ENCODE measurements at places on chromosomes 11 and 22.
A peak's percentile ranks its signal among the peaks of the same experiment; 100 is the strongest.

- DNase-seq, result no peak
Measured at GRCh38 chr11:123316003-123316402, 114.1 kb upstream of the GRAMD1B start.

DNA sequence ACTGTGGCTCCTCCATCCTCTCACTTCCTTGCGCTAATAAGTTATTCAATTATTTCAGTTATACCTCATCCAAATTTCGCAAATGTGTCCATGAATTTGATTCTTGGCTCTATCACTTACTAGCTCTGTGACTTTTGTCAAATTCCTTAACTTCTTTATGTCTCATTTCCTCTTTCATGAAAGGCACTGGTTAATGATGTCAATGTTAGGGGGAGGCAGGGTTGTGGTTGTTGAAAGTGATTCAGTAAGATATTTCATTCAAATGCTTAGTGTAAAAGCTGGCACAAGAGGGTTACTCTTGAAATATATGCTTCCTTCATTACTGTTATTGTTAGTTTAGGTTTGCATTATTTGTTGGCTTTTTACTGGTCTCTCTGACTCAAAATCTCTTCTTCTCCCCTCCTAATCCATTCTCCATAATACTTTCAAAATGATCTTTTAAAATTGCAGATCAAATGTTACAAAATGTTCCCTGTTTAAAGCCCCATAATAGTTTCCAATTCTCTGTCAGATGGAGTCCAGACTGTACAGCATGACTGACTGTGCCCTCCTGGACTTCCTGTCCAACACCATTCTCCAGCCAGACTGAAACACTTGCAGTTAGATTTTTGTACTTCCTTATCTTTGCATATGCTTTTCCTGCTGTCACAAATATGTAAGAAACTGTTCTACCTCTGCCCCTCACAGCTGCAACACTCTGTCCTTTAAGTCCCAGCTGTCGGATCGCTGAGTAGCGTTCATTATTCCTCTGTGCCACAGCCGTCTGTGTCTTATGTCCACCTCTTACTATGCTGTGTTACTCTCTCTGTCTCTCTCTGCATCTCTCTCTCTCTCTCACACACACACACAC is 510.6 kb upstream of the RAG2 start:
- DNase-seq, result no peak

DNA sequence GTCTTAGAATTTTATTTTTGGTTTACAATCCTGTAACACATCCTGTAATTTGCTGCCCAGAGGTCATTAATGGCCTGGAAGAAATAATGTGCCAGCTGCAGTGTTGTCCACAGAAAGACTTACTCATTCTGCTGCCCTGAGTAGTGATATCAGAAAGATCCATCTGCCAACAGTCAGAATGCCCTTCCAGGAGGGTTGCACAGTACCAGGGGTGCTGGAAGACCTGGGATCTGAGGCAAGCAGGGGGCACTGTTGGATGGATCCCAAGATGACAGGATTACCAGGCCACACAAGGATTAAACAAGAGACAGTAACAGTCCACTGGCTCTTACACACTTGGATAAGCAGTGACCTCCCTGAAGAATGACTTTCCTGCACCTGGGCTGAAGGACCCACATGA is 93.8 kb upstream of the TOP3B start:
- DNase-seq, result no peak

DNA sequence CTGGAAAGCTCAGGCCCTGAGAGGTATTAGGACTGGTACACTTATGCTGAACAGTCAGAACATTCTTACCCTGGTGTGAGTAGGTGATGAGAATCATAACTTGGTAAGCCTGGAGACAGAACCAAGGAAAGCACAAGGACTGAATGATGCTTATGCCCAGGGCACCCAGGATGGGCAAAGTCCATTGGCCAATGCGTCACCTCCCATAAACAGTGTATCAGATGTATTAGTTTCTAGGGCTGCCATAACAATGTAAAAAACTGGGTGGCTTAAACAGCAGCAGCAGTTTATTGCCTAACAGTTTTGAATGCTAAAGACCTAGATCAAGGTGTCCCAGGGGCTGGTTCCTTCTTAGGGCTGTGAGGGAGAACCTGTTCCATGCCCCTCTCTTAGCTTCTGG is 107.0 kb downstream of the FAR1 start:
- DNase-seq, result no peak

DNA sequence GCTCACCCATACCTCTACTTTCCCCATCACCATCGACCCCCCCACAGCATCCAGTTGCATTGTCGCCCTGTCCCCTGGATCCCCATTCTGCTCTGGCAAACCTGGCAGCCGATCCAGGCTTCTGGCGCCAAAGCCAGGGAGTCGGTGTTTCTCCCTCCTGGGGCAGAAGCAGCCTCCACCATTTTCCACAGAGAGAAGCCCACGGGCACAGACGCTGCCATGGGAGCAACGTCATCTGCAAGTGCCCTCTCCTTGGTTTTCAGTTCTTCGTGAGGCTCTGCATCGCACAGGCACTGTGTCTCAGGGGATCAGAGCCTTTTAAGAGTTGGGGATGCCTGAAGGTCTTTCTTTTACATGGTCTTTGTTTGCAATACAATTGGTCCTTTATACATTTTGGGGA is 2.3 kb downstream of the YPEL4 start:
- no peak for DNase-seq

- DNase-seq, result no peak
Measured at GRCh38 chr22:32682990-32683389, 118.5 kb upstream of the TIMP3 start.

GRCh38 chr11:128417607-128418324 is 169.6 kb downstream of the ETS1 start:
- DNase-seq, result no peak

GRCh38 chr22:40121461-40121860 is 56.3 kb upstream of the TNRC6B start:
- peak; percentile 12 for DNase-seq

DNA sequence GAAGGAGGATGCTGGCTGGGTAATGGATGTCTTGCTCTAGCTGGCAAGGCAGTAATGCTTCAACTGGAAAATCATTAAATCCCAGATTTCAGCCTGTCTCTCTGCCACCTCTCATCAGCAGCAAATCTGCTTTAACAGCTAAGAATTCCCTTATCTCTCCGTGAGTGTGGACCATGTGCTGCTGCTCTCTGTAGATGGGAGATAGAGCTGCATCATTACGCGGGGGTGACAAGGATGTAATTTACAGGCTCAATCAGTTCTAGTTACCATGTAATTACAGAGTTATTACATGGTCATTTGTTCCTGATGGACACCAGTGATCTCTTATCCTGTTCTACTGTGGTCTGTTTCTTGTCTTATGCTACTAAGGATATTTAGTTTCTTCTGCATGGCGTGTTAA is 665.4 kb downstream of the NTM start:
- no peak for DNase-seq

- DNase-seq, result no peak
Measured at GRCh38 chr11:109552376-109552775, 130.4 kb downstream of the C11orf87 start.

DNA sequence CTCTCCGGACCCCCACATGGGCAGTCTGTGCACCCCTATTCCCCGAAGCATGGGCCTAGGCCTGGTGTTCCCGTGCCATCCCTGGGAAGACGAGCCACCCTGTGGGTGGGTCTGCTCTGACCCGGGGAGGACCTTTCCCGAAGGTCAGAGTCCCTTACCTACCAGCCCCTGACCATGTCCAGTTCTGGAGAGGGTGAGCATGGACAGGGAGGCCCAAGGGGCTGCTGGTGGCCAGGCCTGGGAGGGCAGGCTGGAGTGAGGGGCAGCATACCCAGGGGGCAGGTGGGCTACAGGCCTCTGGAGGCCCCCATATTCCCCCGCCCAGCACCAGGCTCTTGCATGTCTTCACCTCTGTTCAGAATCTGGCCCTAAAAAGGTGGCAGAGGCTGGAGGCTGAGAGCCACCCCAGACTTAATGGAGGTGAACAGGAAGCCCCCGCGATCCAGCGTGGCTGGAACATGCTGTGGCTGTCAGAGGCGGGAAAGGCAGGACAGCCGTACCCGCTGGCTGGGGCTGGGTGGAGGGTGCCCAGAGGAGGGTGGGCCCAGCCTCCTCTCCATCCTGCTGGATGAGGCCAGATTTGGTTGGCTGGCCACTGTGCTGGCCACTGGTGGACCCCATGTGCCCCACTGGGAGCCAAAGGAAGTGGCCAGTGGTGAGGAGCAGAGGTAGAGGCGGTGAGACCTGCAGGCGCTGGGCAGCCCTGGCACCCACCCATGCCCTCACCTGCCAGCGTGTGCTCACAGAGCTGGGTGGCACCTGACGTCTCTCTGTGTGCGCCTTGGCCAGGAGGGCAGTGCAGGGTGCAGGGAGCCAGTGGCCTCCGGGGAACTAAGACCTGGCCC is 11.2 kb upstream of the SYT8 start:
- DNase-seq, result no peak

- peak; percentile 56 for DNase-seq
Measured at GRCh38 chr11:48109046-48109666, 107.5 kb upstream of the OR4B1 start.

- no peak for DNase-seq
Measured at GRCh38 chr11:109783014-109783413, 310.2 kb upstream of the ZC3H12C start.
